ENCODE measurements at places on chromosomes 4 and X.

GRCh38 chrX:112367065-112367464, 284.5 kb upstream of the TRPC5 start:
- no peak for DNase-seq

GRCh38 chr4:150588316-150588715, 6.4 kb downstream of the MAB21L2 start:
- no peak for DNase-seq

- DNase-seq = no peak
Measured at GRCh38 chrX:138775517-138775916, 64.0 kb upstream of the FGF13 start.

GRCh38 chr4:1218634-1219565, 30.0 kb downstream of the CTBP1 start:
- DNase-seq = no peak

- no peak for DNase-seq
Measured at GRCh38 chr4:76641351-76641750, 206.3 kb downstream of the SHROOM3 start.

- DNase-seq = no peak
Measured at GRCh38 chr4:142356801-142357200, 489.3 kb downstream of the INPP4B start.

DNA sequence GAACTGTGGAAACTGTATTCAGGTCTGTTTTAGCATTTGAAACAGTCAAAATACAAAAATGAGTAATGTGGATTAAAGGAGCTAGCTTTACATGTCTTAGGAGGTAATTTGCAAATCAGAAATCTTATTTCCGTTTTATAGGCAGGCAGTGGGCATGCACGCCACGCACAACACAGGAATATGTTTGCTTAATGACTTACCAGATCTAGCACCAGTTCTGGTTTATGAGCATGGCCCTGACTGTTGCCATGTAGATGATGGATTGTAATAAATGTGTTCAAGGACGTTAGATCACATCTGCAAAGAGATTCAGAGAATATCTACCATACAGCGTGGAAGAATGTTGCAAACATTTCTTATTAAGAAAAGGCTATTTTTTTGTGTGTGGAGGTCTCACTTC, 344.5 kb upstream of the NR3C2 start:
- no peak for DNase-seq

DNA sequence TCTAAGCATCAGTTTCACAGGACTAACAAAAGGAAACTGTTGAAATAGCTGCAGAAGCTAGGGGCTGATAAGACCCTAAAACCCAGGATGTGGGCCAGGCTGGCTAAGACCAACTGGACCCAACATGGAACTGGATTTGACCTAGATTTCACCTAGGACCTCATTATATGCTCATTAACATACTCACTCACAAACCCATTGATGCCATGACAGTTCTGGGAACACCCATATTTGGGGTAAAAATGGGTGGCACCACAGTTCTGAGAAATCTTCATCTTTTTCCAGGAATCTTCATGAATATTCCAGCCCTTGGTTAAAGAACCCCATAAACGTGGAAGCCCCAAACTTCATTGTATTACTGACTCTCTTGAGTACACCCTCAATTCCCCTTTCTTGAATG, 41.1 kb downstream of the HSD17B13 start:
- DNase-seq = no peak

- DNase-seq = no peak
Measured at GRCh38 chrX:84479086-84479485, 23.2 kb downstream of the HDX start.

- DNase-seq = no peak
Measured at GRCh38 chr4:2487632-2488031, 18.7 kb downstream of the RNF4 start.

Measured in vagina (tissue), 2 donors.